Activated CD8-positive, alpha-beta memory T cell treated with anti-CD3 and anti-CD28 coated beads for 1 hour (primary cell): ENCODE measurements at places on chromosomes 7 and 10.

- no peak for DNase-seq
Measured at GRCh38 chr7:147308539-147308938, 1191.9 kb downstream of the CNTNAP2 start.

GRCh38 chr7:143043391-143043790, 8.8 kb upstream of the OR6V1 start:
- no peak for DNase-seq

DNA sequence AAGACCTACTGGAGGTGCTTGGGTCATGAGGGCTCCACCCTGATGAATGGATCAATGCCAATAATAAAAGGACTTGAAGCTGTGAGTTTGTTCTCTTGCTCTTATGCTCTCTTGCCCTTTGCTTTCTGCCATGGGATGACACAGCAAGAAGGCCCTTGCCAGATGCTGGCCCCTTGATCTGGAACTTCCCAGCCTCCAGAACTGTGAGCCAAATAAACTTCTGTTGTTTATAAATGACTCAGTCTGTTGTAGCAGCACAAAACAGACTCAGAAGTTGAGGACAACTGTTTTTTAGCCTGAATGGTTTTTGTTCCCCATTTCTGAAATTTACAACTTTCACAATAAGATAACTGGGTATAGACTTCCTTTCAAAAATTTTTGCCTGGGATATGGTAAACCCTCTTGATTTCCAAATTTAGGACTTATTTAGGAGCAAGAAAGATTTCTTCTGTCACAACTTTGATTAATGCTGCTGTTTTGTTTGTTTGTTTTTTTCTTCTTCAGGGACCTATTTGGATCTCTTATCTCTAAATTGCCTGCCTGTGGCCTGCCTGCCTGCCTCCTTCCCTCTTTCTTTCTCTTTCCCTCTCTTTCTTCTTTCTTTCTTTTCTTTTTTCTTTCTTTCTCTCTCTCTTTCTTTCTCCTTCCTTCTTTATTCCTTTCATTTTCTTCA, 12.1 kb downstream of the ENTPD1 start:
- DNase-seq = no peak

DNA sequence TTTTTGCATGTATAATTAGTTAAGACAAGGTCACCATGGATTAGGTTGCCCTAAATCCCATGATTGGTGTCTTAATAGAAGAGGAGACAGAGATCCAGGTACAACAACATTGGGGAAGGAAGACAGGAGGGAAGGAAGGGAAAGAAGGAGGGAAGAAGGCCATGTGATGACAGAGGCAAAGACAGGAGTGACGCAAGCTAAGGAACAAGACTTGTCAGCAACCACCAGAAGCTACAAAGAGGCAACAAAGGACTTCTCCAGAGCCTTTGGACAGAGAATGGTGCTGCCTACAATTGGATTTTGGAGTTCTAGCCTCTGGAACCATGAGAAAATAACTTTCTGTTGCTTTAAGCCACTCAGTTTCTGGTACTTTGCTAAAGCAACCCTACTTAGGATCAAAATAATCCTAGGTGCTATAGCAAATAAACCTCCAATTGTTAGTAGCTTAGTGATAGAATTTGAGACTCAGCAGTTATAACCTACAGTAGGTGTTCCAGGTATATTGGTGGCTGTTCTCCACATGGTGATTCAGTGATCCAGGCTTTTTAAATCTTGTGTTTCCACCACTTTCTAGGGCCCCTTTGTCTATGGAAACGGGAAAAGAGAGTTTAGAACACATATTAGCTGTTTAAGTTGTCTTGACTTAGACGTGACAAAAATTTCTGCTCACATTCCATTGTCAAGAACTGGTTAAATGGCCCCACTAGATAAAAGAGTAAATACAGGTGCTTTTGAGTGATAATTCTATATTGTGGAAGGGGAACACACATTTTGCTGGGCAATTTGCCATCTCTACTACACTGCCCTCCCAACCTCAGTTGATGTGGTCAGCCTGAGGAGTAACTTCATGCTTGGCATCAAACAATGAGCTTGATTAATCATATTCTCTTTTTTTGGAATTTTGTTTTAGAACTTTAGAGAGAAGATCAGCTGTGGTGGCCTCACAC, 70.5 kb upstream of the SP4 start:
- DNase-seq = no peak

GRCh38 chr10:93180482-93180931, 106.8 kb downstream of the CYP26A1 start:
- no peak for DNase-seq

- no peak for DNase-seq
Measured at GRCh38 chr7:77765906-77766800, 32.1 kb downstream of the TMEM60 start.

DNA sequence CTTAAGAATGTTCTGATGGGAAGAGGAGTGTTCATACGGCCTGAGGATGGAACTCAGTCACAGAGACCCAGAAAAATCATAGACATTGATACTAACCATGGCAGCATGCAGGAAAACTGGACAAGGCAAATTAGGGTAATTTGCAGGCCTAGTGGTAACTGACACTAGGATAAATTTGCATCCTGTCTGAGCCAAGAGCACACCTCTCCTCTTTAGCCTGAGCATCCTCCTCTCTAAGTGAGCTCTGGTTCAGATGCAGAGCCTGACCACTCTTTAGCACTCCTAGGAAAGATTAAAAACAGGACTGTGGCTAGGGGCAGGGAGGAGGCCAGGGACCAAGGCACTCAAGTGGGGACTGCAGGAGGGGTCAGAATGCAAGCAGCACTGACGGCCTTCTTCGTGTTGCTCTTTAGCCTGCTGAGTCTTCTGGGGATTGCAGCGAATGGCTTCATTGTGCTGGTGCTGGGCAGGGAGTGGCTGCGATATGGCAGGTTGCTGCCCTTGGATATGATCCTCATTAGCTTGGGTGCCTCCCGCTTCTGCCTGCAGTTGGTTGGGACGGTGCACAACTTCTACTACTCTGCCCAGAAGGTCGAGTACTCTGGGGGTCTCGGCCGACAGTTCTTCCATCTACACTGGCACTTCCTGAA, at the start of gene TAS2R41:
Gene TAS2R41 (plus strand): TSS at position 373 of the 650 bp plus-strand sequence. CDS start 0 bp downstream, at position 373.
- DNase-seq = no peak

GRCh38 chr10:113646336-113647201, 17.3 kb downstream of the NRAP start:
- no peak for DNase-seq

GRCh38 chr7:121138262-121138933, 149.9 kb downstream of the CPED1 start:
- no peak for DNase-seq
